ENCODE measurements at places on chromosomes 5 and 9. TPM values are rescaled to one million over a fixed set of nuclear protein-coding genes. Genes with fewer than 3 reads are reported as not detected.
A peak's percentile ranks its signal among the peaks of the same experiment; 100 is the strongest.

- DNase-seq, result no peak
These were observed 426.5 kb downstream of the CTNND2 start for GRCh38 chr5:11477786-11478185.

- DNase-seq, result no peak
These were observed 343.6 kb downstream of the CSNK1G3 start for GRCh38 chr5:123855609-123856008.

DNA sequence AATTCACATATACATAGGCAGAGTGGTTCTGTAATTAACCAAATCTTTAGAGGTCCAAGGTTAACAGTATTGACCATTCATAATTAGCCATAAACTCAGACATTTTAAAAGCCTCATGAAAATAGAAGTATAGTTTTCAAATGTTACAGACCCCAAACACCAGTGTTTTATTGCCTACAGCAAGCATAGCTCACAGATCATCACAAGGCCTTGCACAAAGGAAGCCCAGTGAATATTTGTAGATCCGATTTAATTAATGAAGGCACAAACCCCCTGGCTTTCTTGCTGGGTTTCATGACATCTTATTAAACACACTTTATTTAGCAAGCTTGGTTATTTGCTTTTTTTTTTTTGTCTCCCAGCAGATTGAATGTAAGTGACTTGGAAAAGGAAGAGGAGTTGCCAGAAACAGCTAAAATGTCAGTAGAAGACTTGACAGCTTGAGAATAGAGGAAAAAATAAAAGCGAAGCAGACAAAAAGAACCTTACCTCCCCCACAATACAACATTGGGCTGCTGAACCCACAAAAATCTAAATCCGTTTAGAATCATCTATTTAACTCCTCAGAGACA is 283.9 kb upstream of the TNC start:
- DNase-seq, result no peak

Gene LRRC8A
- total RNA-seq, result 102 TPM

Gene BAAT
- not detected for total RNA-seq

Gene TRIO
- 190 TPM for total RNA-seq

DNA sequence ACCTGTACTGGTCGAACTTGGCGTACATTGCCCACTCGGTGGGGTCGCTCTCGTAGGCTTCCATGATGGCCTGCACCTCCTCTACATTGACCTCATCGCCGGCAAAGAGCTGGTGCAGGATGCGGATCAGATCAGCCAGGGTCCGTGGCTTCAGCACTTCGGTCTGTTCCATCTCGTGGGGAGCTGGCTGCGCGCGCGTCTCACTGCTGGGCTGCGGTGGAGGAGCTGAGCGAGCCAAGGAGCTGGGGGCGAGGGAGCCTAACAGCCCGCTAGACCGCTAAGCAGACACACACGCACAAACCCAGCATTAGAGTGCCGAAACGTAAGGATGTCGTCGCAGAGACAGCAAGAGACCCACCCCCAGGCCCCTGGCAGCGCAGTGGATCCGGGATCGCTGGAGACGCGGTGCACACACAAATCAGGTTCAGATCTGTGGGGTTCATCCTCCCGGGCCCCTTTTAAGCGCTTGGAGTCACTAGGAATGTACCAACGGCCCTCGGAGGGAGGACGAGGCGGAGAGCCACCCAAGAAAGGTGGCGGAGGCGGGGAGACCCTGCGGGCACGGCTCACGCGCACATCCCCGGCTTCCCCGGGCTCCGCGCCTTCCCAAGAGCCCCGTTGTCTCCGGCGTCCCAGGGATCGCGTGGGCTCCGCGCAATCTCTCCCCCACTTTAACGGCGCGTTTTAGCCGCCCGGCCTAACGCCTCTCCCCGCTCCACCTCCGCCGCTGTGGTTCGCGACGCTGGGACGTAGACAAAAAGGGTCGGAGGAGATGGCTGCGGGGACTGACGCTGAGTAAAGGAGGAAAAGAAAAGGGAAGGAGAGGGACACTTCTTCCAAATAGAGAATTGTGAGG is at the start of gene CDO1:
TSS of gene CDO1 (minus strand) at position 434 of the 856 bp plus-strand sequence. CDS start at position 172, 262 bp downstream.
- DNase-seq, result peak; percentile 65

GRCh38 chr5:142597546-142598337 is 88.1 kb downstream of the FGF1 start:
- peak; percentile 82 for DNase-seq

Gene ROR2
- not detected for total RNA-seq

Gene PCDHB8
- 0.34 TPM for total RNA-seq

Gene IL3
- not detected for total RNA-seq

Gene BTNL8
- 0.19 TPM for total RNA-seq

Gene TMEM250
- 73.7 TPM for total RNA-seq

- no peak for DNase-seq
These were observed 44.2 kb downstream of the NXNL2 start for GRCh38 chr9:88579050-88579715.

DNA sequence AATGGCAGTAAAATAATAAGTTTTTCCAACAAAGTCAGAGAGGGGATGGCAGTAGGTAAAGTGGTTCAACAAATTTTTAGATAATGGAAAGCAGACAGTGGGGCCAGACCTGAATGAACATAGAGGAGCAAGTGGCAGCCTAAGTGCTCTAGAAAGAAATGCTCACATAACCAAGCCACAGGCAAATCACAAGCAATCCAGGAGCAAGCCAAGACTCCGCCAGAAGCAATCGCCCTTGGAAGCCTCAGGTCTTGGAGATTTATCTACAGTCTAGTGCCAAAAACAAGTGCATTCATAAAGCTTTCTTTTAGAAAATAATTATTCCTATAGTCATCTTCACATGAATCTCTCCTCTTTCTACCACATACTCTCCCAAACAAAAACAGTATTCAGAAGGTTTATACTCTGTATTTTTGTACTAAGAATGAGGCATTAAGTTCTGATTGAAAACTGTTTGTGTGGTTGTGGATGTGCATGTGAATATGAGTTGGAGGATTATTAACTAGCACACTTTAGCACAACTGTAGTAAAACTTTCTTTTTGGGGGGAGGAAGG is 375.5 kb downstream of the CDH9 start:
- no peak for DNase-seq

Gene CDO1
- total RNA-seq, result 3.3 TPM

Gene STOM
- total RNA-seq, result 310 TPM

- DNase-seq, result no peak
These were observed at the start of gene FOXB2 for GRCh38 chr9:77019236-77019925. Gene FOXB2, plus strand, starts transcription at chr9:77019655. Its CDS starts 0 bp downstream, at chr9:77019655.

GRCh38 chr9:77495834-77496671 is 152.1 kb downstream of the GNA14 start:
- DNase-seq, result peak; percentile 52

DNA sequence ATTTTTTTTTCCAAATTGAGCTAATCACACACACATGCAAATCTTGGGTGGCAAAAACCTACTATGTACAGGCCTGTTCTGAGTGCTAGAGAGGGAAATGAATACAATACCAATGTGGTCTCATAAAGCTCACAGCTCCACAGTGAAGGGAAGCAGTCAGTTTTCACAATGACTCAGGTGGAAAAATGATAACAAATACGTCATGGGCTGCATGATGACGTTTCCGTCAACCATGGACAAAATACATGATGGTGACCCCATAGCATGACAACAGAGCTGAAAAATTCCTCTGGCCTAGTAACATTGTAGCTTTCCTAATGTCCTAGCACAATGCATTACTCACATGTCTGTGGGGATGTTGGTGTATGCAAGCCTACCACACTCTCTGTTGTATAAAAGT is 252.5 kb downstream of the TRIM32 start:
- DNase-seq, result no peak

DNA sequence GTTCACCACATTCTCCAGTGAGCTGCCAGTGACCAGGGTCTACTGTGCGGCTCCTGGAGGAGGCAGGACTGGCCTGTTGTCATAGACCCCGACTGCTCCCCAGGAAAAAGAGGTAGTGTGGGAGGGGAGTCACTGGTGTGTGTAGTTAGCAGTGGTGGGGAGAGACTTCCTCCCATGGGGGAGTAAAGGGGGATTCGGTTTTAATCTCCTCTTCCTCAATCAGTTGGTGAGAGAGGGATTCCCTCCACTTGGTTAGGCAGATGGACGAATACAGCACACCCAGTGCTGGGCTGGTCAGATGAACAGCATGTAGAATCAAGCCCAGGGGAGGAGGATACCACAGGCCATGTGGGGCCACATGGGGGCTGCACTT is 207.6 kb upstream of the S1PR3 start:
- DNase-seq, result no peak

Gene TAF11L5
- total RNA-seq, result not detected

- DNase-seq, result peak; percentile 10
These were observed 129.1 kb downstream of the MACROH2A1 start for GRCh38 chr5:135269931-135270421.

Gene PROP1
- not detected for total RNA-seq

Gene SPATA31C1
- total RNA-seq, result not detected

Gene PCDHGA12
- total RNA-seq, result 4.1 TPM

GRCh38 chr5:94908889-94909480 is 290.5 kb downstream of the SLF1 start:
- DNase-seq, result peak; percentile 71

GRCh38 chr5:81233080-81233634 is at the start of gene CKMT2:
Gene CKMT2, plus strand, starts transcription at chr5:81233322. Its CDS starts 17,811 bp downstream, at chr5:81251133.
- peak; percentile 61 for DNase-seq

Gene MAMDC2
- 6.7 TPM for total RNA-seq

GRCh38 chr9:25864509-25864908 is 186.3 kb upstream of the TUSC1 start:
- peak; percentile 66 for DNase-seq

- DNase-seq, result no peak
These were observed 27.7 kb downstream of the FGD3 start for GRCh38 chr9:92974761-92975755.

Gene FCHSD1
- 20.9 TPM for total RNA-seq

DNA sequence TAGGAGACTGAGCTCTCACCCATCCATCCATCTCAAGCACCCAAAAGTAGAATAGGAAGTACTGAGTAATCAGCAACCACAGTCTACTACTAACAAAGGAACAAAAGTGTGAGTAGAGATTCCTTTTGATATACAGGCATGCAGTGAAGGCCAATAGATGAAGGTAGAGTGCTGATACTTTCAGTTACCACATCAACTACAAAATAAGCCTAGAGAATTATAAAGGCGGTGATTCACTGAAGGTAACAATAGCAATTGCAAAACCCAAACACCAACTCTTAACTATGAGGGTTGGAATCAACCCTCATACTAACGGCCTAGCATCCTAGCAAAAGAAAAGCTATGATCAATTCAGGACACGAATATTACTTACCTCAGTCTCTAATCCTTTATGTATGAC is 992.6 kb downstream of the DNAH5 start:
- no peak for DNase-seq

- no peak for DNase-seq
These were observed 22.0 kb downstream of the ALDH1A1 start for GRCh38 chr9:72930828-72931227.

Gene TAS2R1
- total RNA-seq, result not detected

Gene PCDHB5
- 1.7 TPM for total RNA-seq

Gene C5orf24
- 76.2 TPM for total RNA-seq

Gene FAM151B
- total RNA-seq, result 2.6 TPM

DNA sequence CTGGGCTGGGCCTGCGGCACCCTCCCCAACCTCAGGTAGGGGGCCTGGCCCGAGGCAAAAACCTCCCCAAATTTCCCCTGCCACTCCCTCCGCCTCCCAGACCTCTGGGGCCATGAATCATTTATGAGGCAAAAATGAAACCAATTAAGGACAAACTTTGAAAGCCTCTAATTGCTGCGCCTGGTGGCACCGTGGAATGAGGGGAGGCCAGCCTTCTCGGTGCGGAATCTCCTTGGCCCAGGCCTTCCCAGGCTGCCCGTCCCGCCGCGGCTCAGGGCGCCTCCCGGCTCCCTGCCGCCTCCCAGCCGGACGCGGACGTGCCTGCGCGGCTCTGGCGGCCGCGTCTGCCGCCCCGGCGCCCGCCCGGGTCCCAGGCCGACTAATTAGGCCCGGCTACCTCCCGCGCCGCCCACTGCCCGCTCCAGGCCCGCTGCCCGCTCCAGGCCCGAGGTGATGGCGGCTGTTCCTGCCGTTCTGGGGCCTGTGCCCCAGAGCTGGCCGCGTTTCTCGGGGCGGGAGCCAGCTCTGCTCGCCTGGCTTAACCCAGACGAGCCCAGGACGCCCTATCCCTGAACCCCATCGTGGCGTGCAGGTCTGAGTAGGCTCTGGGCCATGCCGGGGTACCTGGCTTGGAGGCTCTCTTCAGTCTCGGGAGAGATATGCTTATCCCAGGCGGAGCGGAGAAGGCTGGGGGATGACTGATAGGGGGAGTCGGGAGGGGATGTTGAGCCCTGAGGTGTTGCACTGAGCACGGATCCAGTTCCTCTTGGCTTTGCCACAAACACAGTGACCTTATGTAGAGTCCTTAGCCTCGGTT is 20.1 kb downstream of the CXXC5 start:
- DNase-seq, result peak; percentile 61

Gene CORO2A
- 1.7 TPM for total RNA-seq

DNA sequence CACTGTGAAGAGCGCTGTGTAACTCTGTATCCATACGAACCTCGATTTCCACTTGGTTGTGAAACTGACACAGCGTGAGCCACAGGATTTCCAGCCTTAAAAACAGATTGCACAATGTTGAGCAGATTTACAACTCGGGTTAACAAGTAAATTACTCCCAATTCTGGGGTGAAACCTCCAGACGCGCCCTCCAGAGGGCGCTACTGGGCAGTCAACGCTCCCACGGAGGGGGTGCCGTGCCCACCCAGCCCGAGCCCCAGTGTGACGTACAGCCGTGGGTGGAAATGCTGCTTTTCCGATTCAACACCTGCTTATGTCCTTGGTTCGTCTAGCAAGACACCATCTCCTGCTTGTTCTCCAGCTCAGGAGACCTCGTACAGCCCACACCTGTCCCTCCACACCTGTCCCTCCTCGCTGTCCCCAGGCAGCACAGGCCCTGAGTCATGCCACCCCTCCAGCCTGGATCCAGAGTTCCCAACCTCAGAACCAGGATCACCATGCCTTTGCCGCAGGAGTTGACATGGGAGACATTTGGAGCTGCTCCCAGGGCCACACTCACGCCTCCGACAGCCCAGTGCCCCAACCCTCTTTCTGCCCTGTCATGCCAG is 34.4 kb upstream of the SLC6A3 start:
- DNase-seq, result peak; percentile 42

Gene CCL21
- total RNA-seq, result 1.4 TPM

GRCh38 chr9:24257726-24258125 is 288.0 kb downstream of the IZUMO3 start:
- DNase-seq, result no peak

- DNase-seq, result no peak
These were observed 56.1 kb downstream of the AGXT2 start for GRCh38 chr5:34991486-34992238.

DNA sequence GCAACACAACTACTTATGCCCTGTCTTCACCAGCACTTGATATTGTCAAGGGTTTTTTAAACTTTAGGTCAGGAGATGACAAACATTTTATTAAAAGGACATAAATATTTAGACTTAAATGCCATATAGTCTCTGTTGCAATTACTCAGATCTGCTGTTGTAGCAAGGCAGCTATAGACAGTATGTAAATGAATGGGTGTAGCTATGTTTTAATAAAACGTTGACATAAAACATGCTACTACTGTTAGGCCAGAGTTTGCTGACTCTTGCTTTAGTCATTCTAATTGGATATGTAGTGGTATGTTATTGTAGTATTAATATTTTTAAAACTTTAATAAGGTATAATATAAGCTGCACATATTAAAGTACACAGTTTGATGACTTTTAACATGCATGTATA is 27.7 kb downstream of the ZNF131 start:
- DNase-seq, result no peak

- DNase-seq, result no peak
These were observed 40.7 kb downstream of the VCAN start for GRCh38 chr5:83512061-83512745.

- peak; percentile 42 for DNase-seq
These were observed 7.6 kb downstream of the ARPC5L start for GRCh38 chr9:124869466-124869985.

- DNase-seq, result no peak
These were observed 2.8 kb upstream of the SMARCA2 start for GRCh38 chr9:2012347-2012746.

GRCh38 chr5:80246995-80247729 is 8.7 kb downstream of the SERINC5 start:
- DNase-seq, result peak; percentile 86

Measured in dermis blood vessel endothelial cell (primary cell).